Fibroblast of pulmonary artery (primary cell): ENCODE measurements at places on chromosomes 12 and 14.

- DNase-seq = peak; percentile 13
Measured at GRCh38 chr12:130013771-130014484, 110.1 kb upstream of the TMEM132D start.

- no peak for DNase-seq
Measured at GRCh38 chr12:31001581-31002360, 71.9 kb upstream of the DDX11 start.

DNA sequence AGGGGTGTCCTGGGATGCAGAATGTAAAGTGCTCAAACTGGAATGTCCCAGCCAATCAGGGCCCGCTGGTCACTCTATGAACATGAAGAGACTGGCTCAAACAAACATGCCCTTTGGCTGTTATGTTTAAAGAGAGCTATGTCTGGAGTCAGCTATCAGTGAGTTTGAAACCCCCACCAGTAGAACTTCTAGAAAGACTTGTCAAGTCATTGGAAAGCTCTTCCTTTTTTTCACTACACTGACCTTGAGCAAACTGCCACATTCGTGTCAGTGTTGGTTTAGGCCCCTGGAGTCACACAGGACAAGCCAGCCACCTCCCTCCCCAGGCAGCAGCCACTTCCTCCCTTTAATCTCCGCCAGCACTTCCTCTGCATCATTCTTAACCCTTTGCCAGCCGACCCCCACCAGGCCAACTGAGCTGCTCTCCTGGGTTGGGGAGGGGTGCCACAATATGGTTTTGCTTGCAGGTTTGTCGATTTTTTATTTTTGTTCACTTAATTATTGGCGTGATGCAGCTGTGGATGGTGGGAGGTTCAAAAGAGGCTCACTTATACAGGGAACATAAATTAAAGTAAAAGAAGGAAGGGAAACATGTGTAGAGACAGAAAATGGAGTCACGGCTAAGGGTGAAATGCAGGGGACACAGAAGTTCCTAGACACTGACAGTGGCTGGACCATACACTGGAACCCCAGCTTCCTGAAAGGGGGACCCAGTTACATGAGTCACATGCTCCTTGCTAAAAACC, 25.3 kb downstream of the CMKLR1 start:
- DNase-seq = no peak

- no peak for DNase-seq
Measured at GRCh38 chr12:53115112-53115890, 12.0 kb downstream of the SOAT2 start.

GRCh38 chr14:76056128-76056527, 70.6 kb downstream of the IFT43 start:
- peak; percentile 11 for DNase-seq

- DNase-seq = no peak
Measured at GRCh38 chr12:50508970-50509663, 4.3 kb downstream of the DIP2B start.

GRCh38 chr12:91033251-91033650, 24.6 kb downstream of the KERA start:
- DNase-seq = no peak

- DNase-seq = no peak
Measured at GRCh38 chr12:94643606-94644005, 6.8 kb downstream of the TMCC3 start.

DNA sequence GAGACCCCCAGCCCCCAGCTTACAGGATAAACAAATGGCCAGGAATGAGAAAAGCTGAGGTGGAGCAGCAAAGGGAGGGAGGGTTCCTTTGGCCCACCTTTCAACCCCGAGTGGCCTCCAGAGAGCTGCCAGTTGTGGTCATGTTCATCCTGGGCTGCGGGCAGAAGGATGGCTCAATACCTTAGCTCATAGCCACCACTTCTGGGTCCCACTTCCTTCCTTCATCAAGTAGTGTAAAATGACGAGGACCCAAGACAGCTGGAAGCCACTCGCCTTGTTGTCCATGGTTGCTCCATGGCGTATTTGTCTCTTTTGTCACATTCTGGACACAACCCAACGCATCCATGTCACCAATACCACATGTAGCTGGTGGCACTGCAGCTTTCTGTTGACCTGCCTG, 24.2 kb downstream of the CRACR2A start:
- DNase-seq = no peak

DNA sequence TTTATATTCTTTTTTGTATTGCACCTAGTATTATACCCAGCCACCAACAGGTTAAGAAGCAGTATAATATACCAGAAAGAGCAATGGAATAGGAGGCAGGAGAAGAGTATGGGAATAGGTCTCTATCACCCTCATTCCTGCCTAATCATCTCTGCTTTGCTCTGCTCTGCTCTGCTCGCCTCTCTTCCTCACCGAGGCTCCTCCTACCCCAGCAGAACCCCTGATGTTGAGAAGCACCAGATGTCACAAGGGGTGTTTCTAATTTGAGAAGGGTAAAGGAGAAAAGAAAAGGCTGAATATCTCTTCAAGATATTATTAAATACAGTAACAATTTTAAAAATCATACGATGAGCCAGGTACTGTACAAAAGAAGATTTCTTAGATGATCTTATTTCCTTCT, 89.0 kb downstream of the STON2 start:
- no peak for DNase-seq

- no peak for DNase-seq
Measured at GRCh38 chr12:32290411-32290810, 108.9 kb upstream of the FGD4 start.

DNA sequence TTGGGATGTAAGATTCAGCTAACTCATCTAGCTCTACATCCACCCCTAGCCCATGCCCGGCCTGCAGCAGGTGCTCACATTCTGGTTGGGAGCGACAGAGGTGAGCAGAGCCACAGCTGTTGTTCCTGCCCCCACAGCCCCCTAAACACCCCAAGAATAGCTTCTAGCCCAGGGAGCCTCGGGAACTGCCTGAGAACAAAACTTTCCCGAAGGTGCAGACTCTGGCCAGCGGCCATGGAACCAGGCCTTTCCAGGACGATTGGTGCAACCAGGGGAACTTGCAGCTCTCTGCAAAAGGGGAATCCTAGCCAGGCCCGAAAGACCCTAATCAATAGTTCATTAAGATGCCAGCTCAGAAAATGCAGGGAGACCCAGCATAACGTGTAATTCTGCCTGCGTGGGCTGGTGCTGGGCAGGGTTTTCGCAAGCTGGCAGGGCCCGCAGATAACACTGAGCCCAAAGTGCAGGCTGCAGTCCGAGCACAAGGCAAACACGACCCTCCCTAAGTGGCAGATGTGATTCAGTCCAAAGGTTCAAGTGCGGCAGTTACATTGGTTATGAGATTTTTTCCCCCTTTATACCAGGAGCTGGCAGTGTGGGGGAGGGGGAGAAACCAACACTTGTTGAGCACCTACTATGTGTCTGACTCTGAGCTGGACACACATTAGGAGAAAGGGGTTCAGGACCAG, 122.5 kb upstream of the MAP1LC3B2 start:
- DNase-seq = no peak

- DNase-seq = no peak
Measured at GRCh38 chr14:36367985-36368774, 47.7 kb upstream of the MBIP start.

DNA sequence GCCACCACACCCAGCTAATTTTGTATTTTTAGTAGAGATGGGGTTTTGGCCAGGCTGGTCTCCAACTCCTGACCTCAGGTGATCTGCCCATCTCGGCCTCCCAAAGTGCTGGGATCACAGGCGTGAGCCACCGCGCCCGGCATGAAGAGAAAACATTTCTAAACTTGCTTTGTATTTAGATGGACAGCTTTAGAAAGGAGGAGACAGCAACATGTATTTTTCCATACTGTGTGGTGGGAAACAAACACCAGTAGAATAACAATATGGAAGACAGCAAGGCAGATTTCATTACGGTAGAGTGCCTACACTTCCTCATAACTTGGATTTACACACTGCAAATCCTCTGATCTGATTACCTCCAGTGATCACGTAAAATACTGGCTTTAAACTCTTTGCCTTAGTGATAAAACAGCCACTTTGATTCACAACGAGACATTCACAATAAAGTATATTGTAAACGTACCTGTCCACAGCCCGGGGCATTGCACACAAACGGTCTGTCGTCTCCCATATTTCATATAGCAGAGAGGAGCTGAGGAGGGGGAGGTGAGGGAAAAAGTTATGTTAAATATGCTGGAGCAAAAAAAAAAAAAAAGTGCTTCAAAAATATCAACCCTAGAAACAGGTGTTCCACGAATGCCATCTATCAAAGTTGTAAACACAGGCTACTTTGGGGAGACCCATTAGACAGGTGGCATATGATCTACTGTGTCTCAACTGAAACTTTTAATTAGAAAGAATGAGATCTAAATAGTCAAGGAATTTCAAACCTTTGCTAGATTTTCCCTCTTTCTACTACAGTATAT, 25.5 kb downstream of the ATF7 start:
- DNase-seq = no peak

DNA sequence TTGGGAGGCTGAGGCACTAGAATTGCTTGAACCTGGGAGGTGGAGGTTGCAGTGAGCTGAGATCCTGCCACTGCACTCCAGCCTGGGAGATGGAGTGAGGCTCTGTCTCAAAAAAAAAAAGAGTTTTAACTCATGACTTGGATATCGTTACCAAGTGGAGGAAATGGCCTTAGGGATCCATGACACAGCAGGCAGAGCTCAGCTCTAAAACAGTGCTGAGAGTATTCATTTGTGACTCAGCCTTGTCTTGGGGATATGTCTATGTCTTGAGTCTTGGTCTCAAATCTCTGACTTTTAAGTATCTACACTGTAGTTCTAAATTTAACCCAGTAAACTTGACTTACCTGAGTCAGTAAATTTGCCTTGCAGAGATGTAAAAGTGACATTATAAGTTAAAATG, 8.8 kb upstream of the PEX5 start:
- no peak for DNase-seq

- DNase-seq = no peak
Measured at GRCh38 chr14:48914921-48915320, 671.3 kb downstream of the RPS29 start.

DNA sequence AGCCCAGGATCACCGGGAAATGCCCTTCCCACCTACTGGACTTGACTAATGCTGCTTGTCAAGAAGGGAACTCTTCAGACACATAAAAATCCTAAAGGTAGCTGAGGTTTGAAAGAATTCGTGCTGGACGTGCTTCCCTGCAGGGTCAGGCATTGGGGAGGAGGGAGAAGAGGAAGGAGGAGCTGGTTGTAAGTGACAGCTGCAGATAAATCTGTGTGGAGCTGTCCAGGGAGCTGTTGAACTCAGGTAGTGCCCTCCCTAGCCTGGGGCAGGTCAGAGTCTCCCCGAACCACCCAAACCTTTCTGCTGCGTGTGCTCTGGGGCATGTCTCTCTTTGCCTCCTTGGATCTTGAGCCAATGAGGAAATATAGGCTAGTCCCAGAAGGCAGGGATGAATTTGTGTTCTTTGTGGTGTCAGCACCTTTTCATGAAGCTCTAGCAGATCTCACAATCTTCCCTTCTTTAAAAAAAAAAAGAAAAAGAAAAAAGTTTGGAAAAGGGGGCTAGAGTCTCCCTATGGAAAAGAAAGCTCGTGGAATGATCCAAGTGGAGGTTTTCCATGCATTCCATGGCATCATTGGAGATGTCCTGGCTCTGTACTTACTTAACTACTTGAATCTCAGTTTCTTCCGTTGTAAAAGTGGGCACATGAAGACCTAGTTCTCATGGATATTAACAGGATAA, 23.6 kb upstream of the FOS start:
- DNase-seq = no peak

DNA sequence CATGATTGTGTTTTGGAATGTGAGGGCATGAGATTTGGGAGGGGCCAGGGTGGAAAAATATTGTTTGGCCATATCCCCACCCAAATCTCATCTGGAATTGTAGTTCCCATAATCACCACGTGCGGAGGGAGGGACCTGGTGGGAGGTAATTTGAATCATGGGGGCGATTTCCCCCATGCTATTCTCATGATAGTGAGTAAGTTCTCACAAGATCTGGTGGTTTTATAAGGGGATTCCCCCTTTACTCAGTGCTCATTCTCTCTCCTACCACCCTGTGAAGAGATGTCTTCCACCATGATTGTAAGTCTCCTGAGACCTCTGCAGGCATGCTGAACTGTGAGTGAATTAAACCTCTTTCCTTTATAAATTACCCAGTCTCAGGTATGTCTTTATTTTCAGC, 15.7 kb downstream of the OR10P1 start:
- DNase-seq = no peak

DNA sequence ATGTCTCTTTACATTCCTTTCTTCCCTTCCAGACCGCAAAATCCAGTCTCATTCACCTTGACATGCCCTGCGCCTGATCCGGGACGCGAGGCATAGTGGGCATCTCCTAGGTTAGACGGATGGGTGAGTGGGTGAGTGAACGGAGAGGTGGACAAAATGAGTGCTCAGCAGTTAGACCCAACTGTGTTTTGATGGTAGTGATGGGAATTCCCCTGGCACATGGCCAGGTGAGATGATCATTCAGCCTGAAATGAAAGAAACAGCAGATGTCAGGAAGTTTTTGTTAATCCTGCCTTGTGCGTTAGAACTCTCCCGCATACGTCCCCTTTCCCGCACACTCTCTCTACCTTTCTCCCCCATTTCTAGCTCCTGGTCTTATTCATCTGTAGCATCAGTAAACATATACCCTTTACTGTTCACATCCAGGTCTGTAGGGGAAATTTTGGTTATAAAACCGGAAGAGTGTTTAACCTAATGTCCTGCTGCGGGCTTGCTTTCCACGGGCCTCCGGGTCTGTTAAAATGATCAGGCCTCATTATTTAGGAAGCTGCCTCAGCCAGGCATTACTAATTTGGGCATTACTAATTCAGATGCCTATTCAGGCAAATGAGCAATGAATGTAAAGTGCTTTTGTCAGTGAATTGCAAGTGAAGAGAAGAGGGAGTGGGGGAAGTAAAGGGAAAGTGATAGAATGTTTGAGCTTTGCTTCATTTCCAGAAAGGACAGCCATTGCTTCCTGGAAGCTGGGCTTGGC, 172.8 kb downstream of the ETV6 start:
- peak; percentile 71 for DNase-seq

GRCh38 chr12:75705749-75706711, 194.6 kb upstream of the KRR1 start:
- DNase-seq = peak; percentile 98

DNA sequence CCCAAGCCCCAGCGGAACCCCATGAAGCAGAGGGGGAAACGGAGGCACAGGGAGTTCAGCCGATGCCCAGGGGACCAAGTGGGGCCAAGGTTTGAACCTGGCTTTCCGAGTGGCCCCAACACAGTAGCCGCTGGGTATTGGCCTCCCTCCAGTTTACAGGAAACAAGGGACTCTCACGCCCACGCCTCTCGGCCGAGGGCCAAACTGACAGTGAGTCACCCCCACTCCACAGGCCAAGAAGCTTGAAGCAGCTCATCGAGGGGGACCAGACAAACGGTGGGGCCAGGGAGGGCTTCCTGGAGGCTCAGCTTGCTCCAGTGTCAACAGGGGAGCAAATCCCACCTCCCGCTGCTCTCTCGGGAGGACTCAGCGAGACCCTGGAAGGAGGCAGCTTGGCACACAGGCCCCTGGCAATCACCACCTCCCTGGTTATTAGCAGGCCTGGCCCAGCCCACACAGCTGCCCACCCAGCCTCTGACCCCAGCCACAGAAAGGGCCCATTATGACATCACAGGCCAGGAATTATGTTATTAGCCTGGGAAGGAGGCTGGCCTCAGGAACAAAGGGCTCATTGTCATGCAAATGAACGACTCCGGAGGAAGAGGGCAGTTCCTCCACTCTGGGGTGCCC, 54.6 kb downstream of the NCOR2 start:
- peak; percentile 98 for DNase-seq
